Chondrocyte (in vitro differentiated cells): ENCODE measurements at places on chromosomes 4 and X. TPM values are rescaled to one million over a fixed set of nuclear protein-coding genes. Genes with fewer than 3 reads are reported as not detected.

HOPX gene
- total RNA-seq, result 2.0 to 2.7 TPM in 2 of 3 replicates, not detected in the other

- no peak for DNase-seq
These were observed 50.0 kb downstream of the KDM6A start for GRCh38 chrX:44922980-44923379.

- DNase-seq, result no peak
These were observed 501.0 kb downstream of the IDS start for GRCh38 chrX:149003863-149004660.

MAD2L1 gene
- total RNA-seq, result 7.7 to 9.8 TPM (median 9.4 TPM) in 3 replicates

- DNase-seq, result no peak
These were observed 137.9 kb downstream of the PJA1 start for GRCh38 chrX:69027181-69028005.

GRCh38 chr4:76275486-76276124, 24.1 kb downstream of the FAM47E start:
- no peak for DNase-seq

DNA sequence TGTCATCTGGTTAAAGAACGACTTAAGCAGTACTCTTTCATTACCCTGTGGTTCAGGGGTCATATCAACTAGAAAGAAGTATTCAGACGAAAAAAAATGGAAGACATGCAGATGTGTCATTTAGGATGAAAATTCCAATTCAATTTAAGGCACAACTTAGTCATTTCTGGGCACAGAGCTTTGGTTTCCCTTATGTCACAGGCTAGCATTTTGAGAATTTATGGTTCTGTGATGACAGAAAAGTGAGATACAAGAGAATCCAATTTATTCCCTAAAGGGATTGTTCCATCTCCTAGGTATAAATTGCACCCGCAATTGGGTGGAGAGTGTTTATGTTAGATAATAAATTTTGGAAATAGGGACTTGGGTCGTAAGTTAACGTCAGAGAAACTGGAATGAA, 306.6 kb downstream of the STK32B start:
- no peak for DNase-seq

SFRP2 gene
- total RNA-seq, result 120 to 233 TPM (median 130 TPM) in 3 replicates

DNA sequence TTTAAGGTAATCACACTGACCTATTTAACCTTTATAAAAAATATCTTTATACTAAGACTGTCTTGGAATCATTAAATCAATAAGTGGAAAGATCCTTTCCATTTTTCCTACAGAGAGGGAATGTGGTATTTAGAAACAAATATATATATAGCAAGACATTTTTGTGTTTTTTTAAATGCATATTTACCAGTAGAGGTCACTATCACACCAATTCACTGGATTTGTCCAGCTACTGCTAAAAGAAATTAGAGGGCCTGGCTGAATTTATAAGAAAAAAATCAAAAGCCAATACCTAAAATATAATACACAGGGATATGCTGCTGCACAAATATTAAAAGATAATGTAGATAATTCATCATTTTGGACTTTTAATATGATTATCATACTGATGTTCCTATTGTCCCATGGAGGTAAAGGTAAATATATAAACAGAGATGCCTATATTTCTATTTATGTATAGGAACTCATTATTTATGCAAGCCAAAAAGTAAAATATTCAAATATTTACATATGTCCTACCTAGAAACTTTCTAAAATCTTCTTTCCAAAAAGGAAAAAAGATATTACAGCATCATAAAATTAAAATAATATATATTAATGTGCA, 69.5 kb downstream of the PDE5A start:
- no peak for DNase-seq

DNA sequence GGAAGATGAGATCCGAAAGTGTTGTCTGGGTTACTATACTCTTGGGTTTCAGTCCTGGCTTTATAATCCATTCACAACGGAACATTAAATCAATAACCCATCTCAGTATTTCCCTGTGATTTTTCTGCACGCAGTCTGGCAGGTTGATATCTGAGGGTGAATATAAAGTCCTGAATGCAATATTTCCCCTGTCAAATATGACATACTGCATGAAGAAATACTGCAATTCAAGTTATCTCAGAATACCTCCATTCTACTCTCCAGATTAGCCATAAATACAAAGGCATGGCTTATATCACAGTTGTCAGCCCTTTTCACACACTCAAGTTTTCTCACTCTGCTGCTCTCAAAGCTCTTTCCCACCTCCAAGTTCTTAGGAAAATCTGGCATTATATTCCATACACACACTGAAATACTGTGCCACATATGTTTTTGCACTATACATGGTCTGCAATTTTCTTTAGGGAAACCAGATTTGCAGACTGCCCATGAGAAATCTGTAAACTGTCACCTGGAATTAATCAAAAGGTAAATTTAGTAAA, 64.7 kb downstream of the WDFY3 start:
- DNase-seq, result no peak

- no peak for DNase-seq
These were observed 552.7 kb upstream of the TENM3 start for GRCh38 chr4:181690498-181690897.

GRCh38 chrX:34299451-34299967, 167.4 kb upstream of the FAM47A start:
- no peak for DNase-seq

MBNL3 gene
- total RNA-seq, result 3.8 to 7.5 TPM (median 4.5 TPM) in 3 replicates

COL25A1 gene
- 0.45 to 1.3 TPM (median 0.62 TPM) in 3 replicates for total RNA-seq

DNA sequence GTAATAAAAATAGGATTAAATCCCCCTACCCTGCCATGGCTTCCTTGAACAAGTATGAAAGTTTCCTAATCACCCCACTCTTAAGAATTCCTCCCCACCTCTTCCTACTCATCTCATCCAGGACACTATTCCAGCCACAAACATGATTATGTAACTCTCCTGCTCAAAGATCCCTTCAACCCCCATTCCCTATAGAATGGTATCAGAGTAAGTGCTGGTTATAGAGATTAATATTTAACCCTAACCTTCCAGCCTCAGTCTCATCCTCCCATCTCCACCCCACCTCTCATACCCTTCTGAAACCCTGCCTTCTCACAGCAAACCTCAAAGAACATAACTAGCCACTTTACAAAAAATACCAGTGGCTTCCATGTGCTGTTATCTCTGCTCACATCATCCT, 155.1 kb downstream of the PPP3CA start:
- no peak for DNase-seq

GRCh38 chrX:13933851-13934250, 95.8 kb downstream of the GEMIN8 start:
- DNase-seq, result no peak

- DNase-seq, result no peak
These were observed 1.7 kb upstream of the KCNE5 start for GRCh38 chrX:109626637-109627036.

GRCh38 chr4:72701987-72702819, 133.2 kb upstream of the ADAMTS3 start:
- no peak for DNase-seq

DNA sequence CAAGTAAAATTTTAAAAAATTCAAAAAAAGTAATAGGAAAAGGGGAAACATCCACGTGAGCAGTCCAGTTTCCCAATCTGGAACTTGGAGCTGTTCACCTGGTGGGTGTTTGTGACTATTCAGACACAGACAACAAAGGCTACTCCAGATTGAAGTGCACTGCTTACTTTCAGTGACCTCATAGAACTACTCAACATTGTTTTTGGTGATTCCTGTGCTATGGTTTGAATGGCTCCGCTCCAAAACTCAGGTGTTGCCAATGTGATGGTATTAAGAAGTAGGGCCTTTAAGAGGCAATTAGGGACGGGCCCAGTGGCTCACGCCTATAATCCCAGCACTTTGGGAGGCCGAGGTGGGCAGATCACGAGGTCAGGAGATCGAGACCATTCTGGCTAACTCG, 22.1 kb downstream of the SH3RF1 start:
- no peak for DNase-seq

- DNase-seq, result no peak
These were observed 168.9 kb downstream of the AASDH start for GRCh38 chr4:56218230-56218895.

SLBP gene
- 47.0 to 48.7 TPM (median 47.5 TPM) in 3 replicates for total RNA-seq

PTTG2 gene
- total RNA-seq, result 0.45 TPM in 1 of 3 replicates, not detected in the others

DNA sequence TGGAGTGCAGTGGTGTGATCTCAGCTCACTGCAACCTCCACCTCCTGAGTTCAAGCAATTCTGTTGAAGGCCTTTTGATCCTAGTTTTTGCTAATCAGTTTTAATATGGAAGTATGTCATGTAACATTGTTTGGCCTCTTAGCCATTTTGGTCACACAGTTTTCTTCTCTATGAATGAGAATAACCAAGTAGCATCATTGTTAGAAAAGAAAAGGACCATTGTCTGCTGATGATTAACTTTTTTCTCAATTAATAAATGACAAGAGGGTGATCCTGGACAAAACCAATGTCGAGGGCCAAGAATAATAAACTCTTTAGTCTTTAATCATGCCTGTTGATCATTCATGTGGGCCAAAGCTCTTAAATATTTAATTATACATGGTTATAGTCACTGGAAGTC, 289.3 kb upstream of the MAGEB2 start:
- DNase-seq, result no peak

- no peak for DNase-seq
These were observed 64.1 kb downstream of the QDPR start for GRCh38 chr4:17447675-17448298.

DNA sequence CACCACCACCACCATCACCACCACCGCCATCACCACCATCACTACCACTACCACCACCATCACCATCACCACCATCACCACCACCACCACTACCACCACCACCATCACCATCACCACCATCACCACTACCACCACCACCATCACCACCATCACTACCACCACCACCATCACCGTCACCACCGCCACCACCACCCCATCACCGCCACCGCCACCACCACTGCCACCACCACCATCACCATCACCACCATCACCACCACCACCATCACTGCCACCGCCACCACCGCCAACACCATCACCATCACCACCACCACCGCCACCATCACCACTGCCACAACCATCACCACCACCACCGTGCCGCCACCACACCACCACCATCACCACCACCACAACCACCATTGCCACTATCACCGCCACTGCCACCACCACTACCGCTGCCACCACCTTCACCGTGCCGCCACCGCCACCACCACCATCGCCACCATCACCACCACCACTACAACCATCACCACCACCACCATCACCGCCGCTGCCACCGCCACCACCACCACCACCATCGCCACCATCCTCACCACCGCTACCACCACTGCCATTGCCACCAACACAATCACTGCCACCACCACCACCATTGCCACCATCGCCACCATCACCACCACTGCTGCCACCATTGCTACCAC, 1511.3 kb upstream of the AGA start:
- peak; percentile 83 for DNase-seq

GRCh38 chr4:95758001-95758400, 81.9 kb upstream of the PDHA2 start:
- no peak for DNase-seq

- no peak for DNase-seq
These were observed 102.4 kb downstream of the SLIT2 start for GRCh38 chr4:20354120-20354519.

DNA sequence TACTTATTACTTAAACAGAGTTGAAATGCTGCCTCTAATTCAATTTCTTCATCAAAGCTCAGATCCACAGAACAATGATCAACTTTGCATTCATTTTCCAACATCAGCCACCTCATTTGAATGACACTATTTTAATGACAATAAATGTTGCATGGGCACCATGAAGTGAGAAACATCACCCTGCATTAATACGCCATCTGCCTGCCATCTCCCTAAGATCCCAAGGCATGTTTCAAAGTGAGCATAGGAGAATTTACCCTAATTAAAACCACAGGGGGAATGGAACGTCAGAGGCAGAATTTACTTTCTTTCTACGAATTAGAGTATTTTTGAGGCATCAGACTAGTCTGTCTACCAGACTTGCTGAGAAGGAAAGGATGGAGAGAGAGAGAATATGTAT, 32.7 kb downstream of the NEXMIF start:
- DNase-seq, result no peak

SOWAHD gene
- 0.23 to 0.40 TPM in 2 of 3 replicates, not detected in the other for total RNA-seq

- no peak for DNase-seq
These were observed 1.6 kb downstream of the BANK1 start for GRCh38 chr4:101792056-101792590.

DNA sequence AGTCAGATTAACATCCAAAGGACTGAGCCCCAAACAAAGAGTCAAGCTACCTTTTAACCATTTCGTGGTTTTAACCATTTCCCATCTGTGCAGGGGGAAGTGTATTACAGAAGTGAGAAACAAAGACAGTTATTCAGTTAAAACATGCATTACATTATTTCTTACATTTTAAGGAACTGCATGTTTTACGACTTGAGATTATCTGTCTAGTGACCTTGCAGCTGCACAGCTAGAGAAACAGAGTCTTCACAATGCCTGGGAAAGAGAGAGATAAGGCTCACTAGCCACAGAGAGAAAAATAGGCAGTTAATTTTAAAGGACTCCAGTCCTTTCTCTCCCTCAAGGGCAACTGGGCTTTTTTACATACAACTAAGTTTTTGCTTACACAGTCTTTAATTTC, 48.7 kb upstream of the KLHL4 start:
- no peak for DNase-seq

GLRA3 gene
- total RNA-seq, result not detected in 3 replicates

DNA sequence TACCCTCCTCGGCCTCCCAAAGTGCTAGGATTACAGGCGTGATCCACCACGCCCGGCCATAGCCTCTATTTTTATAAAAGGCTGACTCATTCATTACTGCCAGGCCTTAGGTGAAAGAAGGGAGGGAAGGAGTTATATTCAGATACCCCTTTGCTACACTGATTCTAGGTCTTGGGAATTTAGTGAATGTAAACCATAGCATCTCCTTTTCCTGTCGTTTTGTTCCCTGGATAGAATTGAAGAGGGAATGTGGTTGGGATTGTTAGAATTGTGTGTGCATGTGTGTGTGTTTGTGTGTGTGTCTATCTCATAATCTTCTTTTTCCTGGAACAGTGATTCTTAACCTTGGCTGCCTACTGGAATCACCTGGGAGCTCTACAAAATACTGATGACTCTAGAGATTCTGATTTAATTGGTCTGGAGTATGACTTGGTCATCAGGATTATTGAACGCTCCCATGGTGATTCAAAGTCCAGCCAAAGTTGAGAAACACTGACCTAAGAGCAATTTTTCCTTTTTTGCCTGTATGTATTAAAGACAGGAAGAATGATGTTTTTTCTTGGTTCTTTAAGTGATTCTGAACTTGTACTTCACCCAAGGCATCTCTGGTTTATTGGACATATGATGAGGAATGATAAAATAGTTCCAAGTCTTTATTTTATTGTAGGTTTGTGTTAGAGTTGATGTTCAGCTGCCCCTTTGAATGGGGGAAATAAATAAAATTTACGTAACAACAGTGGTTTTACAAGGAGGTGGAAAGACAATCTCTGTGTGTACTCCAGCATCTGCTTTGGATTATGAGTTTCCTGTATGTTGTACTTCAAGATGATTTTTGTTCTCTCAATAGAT, 37.0 kb downstream of the NAP1L5 start:
- no peak for DNase-seq

KIF4A gene
- 4.5 to 5.9 TPM (median 5.3 TPM) in 3 replicates for total RNA-seq

DNA sequence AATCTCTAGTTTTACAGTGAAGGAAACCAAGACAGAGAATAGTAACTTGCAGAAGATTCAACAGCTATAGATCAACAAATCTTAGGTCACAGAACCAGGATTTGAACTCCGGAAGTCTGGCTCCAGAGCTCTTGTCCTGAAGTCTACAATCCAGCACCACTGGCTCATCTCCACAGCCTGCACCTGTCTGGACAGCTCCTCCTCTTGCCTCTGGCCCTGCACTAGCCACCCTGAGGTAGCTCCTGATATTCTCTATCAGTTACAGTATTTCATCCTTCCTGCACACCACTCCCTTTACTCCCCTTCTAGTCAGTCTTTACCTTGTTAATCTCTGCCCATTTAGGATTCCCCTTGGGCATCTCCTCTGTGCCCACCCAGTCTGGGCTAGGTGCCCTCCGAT, 58.1 kb upstream of the LNX1 start:
- DNase-seq, result no peak

GRCh38 chrX:154369449-154370299, 4.8 kb downstream of the FLNA start:
- DNase-seq, result no peak
